ENCODE measurements at places on chromosomes 11 and 22.
A peak's percentile ranks its signal among the peaks of the same experiment; 100 is the strongest.

GRCh38 chr11:75263944-75264349, 23.4 kb downstream of the TPBGL start:
- no peak for DNase-seq

DNA sequence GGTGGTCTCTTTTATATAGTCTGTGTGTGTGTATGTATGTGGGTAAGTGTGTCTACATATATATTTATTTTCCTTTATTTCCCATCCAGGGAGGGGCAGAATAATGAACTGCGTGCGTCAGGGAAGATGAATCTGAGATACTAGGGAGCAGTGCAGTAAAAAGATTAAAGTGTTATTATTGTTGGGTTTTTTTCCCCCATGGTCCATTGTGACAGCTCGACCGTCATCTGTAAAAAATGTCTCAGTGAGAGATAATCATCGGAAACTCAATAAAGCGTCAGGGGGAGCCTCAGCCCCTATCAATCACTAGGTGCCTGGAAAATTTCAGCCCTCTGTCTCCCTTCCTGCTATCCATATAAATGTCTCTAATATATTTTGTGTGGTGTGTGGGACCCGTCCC, 64.6 kb downstream of the CLPB start:
- DNase-seq, result no peak

- no peak for DNase-seq
Observed at GRCh38 chr22:46068593-46069491, 81.5 kb upstream of the PPARA start.

DNA sequence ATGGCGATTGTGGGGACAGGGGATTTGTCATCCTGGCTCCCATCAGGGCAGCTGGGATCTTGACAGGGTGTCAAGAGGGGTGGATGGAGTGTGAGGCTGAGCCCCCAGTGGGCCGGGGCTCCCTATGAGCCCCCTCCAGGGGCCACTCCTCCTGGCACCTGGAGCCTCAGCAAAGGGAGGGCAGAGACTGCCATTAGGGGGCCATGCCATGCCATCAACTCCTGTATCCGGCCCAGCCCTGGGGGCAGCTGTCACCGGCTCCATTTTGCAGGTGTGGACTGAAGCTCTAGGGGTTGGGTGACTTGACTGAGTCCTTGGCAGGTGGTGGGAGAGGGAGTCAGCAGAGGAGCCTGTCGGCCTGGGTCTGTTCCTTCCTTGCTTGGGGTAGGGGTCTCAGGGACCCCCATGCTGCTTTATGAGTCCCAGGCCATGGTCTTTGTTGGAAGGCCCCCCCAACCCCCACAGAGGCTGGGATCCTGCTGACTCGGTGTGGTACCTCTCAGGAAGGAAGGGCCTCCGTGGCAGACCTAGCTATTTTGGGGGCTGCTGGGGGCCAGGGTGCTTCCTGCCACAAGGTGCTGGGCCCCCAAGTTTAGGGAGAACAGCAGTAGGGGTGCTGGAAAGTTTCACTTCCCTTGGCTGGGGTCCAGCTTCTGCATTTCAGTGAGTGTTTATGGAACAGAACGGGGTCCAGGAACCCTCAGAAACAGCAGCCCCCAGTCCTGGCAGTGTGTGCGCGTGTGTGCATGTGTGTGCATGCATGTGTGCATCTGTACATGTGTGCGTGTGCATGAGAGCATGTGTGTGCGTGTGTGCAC, 1.5 kb downstream of the ACY3 start:
- DNase-seq, result no peak

GRCh38 chr11:83723999-83724398, 437.8 kb upstream of the CCDC90B start:
- DNase-seq, result peak; percentile 33

GRCh38 chr22:27842201-27842600, 40.6 kb upstream of the MN1 start:
- DNase-seq, result no peak

DNA sequence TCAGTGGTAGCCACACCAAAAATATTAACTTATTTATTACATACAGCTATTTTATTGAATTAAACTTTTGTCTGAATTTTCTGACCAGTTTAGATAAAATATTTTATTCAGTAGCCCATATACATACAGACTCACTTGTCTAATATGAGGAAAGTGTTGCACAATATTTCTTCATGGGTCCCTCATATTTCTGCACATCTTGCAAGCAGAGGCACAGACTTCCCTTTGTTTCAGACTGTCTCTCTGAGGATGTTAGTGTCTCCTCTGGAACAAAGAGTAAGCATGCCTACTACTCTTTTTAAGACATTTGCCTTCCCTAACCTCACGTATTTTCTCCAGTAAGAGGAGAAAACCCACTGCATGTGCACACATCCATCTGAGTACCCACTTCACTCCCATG, 81.2 kb downstream of the OR5AK2 start:
- DNase-seq, result no peak

DNA sequence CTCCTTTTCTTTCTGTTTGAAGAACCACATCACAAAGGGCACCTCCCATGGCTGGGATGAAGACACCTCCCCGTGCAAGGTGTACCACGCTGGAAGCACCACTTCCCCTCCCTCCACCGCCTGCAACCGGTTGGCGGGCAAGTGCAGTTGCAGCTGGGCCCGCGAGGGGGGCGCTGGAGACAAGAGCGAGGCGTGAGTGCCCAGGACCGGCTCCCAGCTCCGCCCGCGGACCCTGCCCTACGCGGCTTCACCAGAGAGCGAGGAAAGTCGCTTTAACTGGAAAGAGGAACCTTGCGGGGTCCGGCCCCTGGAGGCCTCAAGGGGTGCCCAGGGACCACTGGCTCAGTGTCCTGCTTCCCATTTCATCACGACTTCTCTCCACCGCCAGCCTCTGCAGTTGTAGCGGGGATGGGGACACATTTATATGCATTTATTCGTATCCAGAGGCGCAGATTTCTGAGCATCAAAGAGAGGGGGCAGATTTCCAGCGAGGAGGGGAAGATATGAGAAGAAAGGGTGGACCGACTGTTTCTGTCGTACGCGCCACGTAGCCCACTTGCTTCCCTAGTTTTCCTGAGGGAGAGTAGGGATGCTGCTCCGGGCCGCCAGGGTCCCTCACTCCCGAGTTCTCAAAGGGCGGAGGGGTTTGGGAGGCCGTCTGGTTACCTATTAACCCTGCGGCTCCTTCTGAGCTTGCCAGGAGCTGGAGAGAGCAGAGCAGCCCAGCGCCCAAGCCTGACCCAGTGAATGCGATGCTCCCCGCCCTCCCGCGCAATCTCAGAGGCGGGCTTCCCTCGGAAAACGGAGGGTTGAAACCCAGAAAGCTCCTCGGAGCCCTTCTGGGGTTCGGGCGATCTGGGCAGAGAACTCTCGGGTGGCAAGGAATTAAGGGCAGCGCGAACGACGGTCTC, 3.5 kb downstream of the ESAM start:
- peak; percentile 86 for DNase-seq

DNA sequence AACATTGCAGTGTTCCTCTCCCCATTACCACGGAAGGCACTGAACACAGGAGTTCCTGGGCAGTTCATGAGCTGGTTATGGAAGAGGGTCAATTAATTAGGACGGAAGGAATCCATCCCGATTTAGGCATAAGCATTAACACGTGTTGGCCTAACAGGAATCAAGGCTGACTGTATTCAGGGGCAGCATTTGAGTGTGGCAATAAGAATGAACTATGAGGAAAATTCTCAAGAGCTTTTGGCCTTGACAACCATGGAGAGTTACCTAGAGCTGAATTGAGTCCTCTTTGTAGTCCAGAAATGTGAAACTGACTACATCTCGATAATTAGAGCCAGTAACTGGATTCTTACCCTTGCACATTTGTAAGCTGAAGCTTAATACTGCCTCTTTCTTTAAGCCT, 82.4 kb upstream of the CRTAM start:
- DNase-seq, result no peak

DNA sequence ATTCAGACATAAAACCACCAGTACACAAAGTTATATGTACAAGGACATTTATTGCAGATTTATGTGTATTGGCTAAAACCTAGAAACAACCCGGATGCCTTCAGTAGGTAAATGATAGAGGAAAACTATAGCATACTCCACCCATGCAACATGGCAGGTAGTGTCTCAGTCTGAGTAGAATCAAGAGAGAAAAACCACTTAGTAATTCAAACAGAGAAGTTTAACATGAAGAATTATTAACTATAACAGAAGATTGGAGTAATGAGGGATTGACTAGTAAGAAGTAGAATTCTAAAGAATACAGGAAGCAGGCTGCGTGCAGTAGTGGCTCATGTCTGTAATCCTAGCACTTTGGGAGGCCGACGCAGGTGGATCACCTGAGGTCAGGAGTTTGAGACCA, 16.2 kb upstream of the SPTY2D1 start:
- no peak for DNase-seq

Measured in hematopoietic multipotent progenitor cell (in vitro differentiated cells).